ENCODE measurements at places on chromosomes 16 and 17.

DNA sequence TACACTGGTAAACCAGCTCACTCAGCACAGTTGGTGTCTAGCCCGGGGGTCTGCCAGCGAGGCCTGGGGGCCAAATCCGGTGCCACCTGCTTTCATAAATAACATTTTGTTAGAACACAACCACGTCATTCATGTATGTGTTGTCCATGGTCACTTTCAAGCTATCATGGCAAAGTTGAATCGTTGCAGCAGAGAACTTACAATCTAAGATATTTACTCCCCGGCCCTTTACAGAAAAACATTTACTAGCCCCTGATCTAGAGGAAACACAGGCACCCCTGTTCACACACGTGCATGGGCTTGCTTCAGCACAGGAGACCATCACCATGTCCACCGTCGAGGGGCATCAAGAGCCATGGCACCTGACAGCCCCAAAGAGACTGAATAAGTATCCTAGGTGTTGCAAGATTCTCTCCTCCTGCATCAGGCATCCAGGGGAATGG is 111.4 kb upstream of the DNAH9 start:
- DNase-seq = no peak

DNA sequence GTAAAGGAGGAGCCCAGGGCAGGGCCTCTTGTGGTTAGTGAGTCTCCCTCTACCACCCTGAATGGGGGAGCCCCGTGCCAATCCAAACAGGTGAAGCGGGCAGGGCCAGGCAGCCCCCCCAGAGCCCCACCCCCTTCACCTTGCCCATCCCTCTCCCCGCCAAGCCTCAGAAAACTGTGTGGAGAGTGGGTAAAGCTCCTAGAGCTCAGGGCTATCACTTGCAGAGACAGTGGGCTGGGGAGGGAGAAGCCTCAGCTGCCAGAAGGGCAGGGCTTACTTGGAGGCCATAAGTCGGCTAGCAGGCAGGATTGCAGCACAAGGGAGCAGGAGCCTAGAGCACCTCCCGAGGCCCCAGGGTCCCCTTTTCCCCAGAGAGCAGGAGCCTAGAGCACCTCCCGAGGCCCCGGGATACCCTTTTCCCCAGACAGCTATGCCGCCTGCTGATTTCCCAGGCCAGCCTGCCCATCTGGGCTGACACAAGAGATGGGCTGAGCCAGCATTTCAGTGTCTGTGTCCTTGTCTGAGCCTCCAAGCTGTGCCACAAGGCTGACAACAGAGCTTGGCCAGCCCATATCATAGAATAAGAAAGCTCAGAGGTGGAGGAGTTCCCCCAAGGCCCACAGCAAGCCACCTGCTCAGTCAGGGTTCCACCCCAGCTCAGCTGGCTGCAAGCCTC is 6.7 kb upstream of the KRT14 start:
- no peak for DNase-seq

GRCh38 chr17:62735044-62735651 is 73.0 kb downstream of the MARCHF10 start:
- DNase-seq = no peak

DNA sequence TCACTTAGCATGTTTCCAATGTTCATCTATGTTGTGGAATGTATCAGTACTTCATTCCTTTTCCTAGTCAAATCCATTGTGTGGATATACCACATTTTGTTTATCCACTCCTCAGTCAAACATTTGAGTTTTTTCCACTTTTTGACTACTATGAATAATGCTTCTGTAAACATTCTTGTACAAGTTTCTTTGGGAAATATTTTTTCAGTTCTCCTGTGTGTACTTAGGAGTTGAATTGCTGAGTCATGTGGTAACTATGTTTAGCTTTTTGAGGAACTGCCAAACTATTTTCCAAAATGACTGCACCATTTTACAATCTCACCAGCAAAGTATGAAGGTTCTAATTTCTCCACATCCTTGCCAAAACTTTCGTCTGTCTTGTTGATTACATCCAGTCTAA is 223.7 kb upstream of the AXIN2 start:
- no peak for DNase-seq

- no peak for DNase-seq
Measured at GRCh38 chr16:9964426-9964825, 217.8 kb downstream of the GRIN2A start.

DNA sequence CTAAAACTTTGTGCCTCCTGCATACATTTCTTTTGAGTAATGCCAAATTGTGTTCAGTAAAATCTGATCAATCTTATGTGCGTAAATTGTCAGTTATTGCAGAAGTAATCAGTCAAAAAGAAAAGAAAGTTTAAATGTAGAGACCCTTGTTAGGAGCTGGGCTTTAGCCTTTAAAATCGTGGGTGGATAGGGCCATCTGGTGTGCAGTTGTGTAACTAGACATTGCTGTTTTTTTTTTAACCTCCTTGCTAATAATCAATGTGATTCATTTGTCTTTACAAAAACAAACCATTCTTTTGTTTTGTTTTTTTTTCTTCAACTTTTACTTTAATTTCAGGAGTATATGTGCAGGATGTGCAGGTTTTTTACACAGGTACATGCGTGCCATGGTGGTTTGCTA is 5.3 kb upstream of the WWOX start:
- no peak for DNase-seq

DNA sequence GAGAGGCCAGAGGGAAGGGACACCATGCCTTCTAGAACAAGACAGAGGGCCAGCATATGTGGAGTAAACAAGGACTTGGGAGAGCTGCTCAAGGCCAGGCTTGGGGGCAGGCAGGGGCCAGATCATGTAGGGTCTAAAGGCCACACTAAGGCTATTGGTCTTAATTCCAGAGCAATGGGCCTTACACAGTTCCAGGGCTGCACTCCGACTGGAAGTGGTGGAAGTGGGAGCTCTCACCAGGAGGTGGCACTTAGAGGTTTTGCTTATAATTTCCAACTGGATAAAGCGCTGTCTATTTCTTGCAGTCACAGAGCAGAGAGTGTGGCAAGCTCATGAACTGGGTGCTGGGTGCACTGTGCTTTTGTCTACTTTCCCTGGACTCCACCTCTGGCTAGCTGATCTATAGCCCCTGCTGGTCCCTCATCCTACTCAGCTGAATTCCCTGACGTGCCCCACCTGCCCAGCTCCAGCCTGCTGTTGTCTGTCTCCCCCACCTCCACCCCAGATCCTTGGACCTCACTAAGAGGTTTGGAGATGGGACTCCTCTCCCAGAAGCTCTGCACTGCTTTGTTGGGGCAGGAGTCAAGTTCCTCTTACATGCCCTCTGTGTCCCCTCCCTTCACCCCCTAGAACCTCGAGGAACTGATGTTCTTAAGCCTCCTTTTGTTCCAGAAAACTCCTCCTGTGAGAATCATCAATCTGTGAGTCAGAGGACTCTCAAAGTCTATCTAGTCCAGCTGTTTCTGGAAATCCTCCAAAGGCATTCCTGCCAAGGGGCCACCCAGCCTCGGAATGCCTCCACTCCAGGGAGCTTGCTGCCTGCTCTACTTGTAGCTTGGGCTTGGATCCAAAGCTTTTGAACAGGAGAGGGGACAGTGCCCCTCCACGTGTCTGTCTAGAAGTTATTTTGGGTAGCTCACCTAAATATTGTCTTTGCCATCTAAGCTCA is 48.1 kb upstream of the KSR1 start:
- no peak for DNase-seq

- no peak for DNase-seq
Measured at GRCh38 chr16:3961449-3961849, 80.9 kb upstream of the CREBBP start.

DNA sequence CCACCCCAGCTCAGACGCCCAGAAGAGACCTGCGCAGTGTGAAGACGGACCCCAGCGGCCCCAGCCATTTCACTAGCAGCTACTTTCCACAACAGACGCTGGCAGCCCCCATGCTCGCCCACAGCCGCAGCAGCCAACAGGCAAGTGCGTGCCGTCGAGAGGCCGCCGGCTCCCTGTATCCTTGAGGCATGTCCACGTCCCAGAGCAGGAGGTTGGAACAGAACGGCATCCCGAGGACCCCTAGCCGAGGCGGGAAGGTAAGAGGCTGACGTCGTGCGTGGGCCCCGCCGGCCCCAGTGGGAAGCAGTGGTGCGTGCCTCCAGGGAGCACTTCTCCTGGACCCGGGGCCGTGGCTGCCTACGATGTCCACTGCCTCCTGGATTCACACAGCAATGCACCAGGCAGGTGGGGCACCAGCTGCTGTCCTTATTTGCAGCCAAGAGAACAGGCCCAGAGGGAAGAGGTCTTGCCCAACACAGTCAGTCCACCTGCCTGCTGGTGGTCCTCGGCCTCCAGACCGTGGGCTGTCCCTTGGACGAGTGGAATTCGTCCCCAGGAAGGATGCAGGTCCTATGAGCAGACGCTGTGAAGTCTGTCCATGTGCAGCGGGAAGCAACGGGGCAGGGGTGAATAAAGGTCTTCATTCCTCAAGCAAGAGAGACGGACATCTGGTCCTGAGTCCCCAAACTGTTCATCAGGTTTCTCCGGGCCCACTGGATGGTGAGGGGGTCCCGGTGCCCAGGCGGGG is 38.5 kb downstream of the SLC7A5 start:
- DNase-seq = no peak

DNA sequence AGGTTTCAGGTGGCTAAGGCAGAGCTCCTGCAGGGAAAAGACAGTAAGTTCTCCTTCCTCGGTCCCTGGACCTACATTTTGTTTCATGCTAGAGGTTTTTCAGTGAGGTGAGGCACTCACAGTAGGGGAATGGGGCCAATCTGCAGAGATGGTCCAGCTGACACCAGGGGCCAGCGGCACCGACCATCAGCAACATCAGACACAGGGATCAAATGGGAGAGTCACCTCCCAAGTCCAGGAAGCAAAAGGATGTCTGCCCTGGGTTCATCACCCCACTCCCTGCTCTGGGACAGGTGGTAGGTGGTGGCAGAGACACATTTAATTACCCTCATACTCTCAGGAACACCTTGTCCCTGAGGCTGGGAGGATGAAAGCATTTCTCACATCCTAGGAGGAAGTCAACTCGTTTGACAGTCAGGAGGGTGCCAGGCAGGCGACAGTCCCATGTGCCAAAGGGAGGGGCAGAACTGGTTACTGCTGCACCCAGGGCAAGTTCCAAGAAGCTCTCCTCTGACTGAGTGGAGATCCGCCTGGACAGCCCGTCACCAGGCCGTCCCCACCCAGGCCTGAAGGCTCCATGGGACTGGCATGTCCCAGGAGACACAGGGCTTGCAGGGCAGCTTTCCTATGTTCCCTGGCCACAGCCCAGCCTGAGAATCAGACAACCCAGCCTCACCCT is 19.2 kb downstream of the ATP6V0D1 start:
- DNase-seq = no peak

GRCh38 chr17:57937492-57937891 is 17.7 kb downstream of the CUEDC1 start:
- no peak for DNase-seq

- no peak for DNase-seq
Measured at GRCh38 chr16:85402910-85403692, 210.0 kb upstream of the GSE1 start.

DNA sequence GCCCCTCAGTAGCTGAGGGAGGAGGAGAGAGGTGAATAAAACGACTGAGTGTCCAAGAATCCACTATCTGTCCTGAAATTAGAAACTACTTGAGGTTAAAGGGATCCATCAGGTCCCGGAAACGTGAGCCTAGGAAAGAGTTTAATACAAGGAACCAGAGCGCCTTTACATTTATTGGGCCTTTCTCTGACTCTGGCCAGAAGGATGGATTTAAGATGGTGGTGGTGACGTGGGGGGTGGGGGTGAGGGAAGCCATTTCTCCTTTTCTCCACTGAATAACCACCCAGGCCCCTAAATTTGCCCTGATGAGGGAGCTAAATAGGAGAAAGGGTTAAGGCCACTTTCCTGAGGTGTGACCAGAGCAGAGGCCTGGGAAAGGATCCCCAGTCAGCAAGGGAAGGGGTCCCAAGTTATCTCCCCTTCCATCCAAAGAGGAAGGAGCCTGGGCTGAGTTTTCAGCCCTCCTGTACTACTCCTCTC is 1.0 kb upstream of the HOXB9 start:
- no peak for DNase-seq

- no peak for DNase-seq
Measured at GRCh38 chr17:9410301-9410700, 165.3 kb downstream of the STX8 start.

DNA sequence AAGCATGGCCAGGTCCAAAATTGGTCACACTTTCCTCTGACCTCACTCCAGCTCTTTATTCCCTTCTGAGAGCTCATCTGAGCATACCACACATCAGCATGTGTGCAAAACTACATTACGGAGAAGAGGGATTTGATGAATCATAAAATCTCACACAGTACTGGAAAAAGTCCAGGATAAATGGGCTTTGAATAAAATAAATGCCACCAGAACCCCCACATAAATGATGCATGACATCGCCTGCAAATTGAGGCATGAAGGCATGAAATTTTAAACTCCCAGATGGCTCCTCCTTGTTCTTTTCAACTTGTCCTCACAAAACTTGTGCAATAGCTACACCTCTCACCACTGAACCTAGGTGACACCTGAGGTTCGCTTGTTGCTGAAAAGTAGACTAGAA is 439.5 kb downstream of the CA10 start:
- no peak for DNase-seq

DNA sequence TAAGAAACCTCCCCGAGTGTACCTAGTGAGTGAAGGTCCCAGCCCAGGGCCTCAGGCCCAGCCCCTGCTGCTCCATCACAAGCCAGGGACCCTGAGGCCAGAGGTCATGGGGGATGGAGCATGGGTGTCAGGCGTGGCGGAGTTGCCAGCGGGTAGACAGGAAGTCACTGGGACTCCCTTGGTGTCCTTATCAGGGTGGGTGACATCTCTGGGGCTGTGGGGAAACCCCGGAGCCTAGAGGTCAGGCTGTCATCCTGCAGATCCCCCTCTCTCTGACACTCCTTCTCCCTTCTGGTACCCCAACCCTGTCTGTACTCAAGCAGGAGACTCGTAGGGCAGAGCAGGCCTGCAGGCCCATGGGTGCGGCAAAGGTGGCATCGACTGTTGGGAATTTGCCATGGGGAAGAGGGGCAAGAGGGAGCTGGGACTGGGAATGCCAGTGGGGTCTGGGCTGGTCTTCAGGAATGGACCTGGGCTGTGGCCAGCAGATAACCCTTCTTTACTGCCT is 10.8 kb upstream of the ADGRG1 start:
- DNase-seq = no peak

DNA sequence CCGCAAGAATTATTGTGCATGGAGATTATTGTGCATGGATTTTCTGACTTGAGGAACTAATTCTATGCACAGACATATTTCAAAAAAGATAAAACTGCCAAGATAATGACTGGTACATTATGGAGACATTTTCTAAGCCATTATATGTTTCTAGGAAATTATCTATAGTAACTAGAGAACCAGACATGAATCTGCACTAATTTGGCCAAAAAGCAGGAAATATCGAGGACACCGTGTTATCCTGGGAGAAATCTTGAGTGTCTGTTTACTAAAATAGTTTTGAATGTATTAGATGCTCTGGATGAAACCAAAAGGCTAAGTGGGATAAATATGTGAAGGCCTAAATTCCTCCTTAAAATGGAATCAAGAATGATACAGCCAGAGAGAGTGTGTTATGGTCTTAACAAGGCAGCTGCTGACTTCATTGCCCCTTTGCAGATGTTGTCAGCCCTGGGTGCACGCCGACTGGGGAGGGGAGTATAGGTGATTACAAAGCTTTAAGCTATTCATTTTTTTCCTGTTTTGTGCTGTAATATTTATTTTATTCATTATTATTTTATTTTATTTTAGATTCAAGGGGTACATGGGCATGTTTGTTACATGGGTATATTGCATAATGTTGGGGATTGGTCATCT is 226.7 kb downstream of the UTP18 start:
- DNase-seq = no peak

Data from stimulated activated CD4-positive, alpha-beta T cell treated with anti-CD3 and anti-CD28 coated beads, Interleukin-1b, Interleukin-23, amount 100 ng/mL, for 24 hours (primary cell).